Activated T-cell treated with anti-CD3 and anti-CD28 coated beads, Interleukin-2, amount 50 U/mL, for 72 hours (primary cell): ENCODE measurements at places on chromosomes 16 and 17. TPM values are rescaled to one million over a fixed set of nuclear protein-coding genes. Genes with fewer than 3 reads are reported as not detected.

GRCh38 chr17:78706271-78706915 is 75.7 kb downstream of the CYTH1 start:
- DNase-seq = no peak
- H3K4me1 ChIP-seq = peaks cover 55% of the 10 kb centered on the region
- no peak overlapping the region for H3K4me3 ChIP-seq
- H3K27ac ChIP-seq = no peak overlapping the region

GRCh38 chr17:72656130-72656763 is 436.2 kb downstream of the SLC39A11 start:
- no peaks in the 10 kb centered on the region for H3K4me1 ChIP-seq
- H3K4me3 ChIP-seq = no peak overlapping the region
- no peaks in the 10 kb centered on the region for H3K36me3 ChIP-seq

DNA sequence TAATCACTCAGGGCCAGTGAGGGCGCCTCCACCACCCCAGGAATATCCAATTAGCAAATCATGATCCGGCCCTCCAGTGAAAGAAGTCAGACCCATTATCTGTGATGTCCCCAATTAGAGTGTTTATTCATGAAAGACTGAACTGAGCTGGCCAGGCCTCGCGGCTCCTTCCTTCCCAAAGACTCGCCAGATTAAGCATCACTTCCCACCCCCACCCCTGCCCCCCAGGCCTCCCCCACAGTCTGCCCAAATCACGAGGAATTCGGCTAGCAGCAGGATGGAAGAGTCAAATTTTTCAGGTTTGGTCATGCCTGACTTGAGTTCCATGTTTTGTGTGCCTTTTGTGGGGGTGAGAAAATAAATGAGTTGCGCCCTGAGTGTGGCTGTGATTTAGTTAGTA is 298.4 kb upstream of the SALL1 start:
- no peak overlapping the region for H3K4me3 ChIP-seq
- no peaks in the 10 kb centered on the region for H3K27me3 ChIP-seq
- DNase-seq = no peak
- H3K36me3 ChIP-seq = no peaks in the 10 kb centered on the region

GRCh38 chr17:56521414-56522141 is 71.9 kb upstream of the NOG start:
- peaks cover 13% of the 10 kb centered on the region for H3K27me3 ChIP-seq
- H3K27ac ChIP-seq = no peak overlapping the region
- H3K36me3 ChIP-seq = no peaks in the 10 kb centered on the region
- no peak for DNase-seq
- no peak overlapping the region for H3K4me3 ChIP-seq
- H3K4me1 ChIP-seq = no peaks in the 10 kb centered on the region

- no peaks in the 10 kb centered on the region for H3K27me3 ChIP-seq
- H3K27ac ChIP-seq = no peak overlapping the region
These were observed 399.8 kb downstream of the SLC39A11 start for GRCh38 chr17:72692676-72693075.

DNA sequence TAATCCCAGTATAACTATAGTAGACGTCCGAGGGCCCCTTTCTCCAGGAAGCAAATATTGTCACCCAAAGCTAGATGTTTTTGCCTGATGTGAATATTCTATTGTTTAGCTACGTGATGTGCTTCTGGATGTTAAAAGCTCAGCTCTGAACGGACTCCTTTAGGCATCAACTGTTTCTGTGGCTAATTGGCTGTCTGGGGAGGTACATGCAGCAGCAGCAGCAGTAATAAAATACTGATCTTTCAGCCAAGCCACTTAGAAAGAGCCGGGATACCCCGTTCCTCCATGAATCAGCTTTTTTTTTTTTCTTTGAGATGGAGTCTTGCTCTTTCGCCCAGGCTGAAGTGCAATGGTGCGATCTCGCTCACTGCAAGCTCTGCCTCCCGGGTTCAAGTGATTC is 43.0 kb downstream of the TRARG1 start:
- no peaks in the 10 kb centered on the region for H3K36me3 ChIP-seq
- DNase-seq = no peak

DNA sequence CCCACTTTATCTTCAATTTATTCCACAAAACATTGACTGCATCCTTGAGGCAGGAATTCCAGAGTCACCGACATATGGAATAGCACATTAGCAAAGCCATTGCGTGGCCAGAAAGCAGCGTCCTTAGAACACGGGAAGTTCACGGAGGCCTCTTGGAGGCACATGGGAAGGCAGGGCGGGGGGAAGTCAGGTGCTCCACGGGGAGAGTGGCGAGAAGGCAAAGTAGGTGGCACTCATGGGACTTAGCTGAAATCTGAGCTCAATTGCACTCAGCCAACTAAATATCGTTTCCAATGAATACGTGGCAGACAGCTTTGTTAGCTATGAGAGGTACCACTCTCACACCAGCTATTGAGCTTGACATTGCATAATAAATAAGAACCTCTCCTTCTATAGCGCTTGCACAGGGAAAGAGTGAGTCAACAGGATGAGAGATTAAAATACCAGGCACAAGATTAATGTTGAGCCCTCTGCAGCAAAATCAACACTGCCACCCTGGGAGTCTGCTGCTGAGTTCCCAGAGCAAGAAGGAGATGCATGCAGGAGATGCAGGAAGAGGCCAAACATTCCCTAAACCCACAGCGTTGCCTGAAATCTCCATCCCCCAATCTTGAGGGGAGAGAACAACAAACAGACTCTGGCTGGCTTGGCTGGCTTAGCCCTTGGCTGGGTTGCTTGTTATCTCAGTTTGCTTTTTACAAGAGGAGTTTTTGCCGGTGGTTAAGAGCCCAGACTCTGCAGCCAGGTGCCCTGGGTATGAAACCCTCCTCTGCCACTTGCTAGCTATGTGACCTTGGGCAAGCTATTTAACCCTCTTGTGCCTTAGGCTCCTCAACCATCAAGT is 28.8 kb downstream of the ABCC12 start:
- no peak for DNase-seq
- no peak overlapping the region for H3K27ac ChIP-seq
- H3K4me3 ChIP-seq = no peak overlapping the region

- no peaks in the 10 kb centered on the region for H3K27me3 ChIP-seq
- peak overlapping the region; percentile 97 for H3K27ac ChIP-seq
- no peaks in the 10 kb centered on the region for H3K36me3 ChIP-seq
- H3K4me3 ChIP-seq = peak overlapping the region; percentile 72
- peaks cover 80% of the 10 kb centered on the region for H3K4me1 ChIP-seq
These were observed 779 bp upstream of the CCDC102A start for GRCh38 chr16:57537194-57537505.

DNA sequence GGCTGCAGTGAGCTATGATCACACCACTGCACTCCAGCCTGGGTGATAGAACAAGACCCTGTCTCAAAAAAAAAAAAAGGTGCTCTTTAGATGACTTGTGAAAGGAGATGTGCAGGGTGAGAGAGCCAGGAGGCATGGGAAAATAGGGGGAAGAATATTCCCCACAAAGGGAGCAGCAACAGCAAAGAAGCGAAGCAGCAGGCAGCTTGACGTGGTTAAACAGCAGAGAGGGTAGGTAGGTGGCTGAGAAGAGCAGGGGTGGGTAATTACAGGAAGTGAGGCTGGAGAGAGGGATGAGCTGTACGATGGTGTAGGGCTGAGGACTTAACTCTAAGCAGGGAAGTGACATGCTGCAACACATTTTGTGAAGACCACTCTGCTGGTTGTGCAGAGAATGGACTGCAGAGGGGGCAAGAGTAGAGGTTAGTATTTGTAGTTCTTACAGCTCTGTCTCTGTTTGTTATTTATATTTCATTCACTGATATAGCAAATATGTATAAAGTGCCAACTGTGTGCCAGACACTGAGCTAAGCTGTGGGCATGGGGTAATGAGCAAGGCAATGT is 1.6 kb downstream of the HEATR3 start:
- DNase-seq = peak; percentile 36
- H3K36me3 ChIP-seq = peaks cover 8% of the 10 kb centered on the region
- no peaks in the 10 kb centered on the region for H3K27me3 ChIP-seq
- peaks cover 48% of the 10 kb centered on the region for H3K4me1 ChIP-seq
- peak overlapping the region; percentile 87 for H3K4me3 ChIP-seq

The CHST4 gene
- not detected for total RNA-seq

The ZP2 gene
- total RNA-seq = not detected

The IRX3 gene
- 1.7 TPM for total RNA-seq

The TNK1 gene
- total RNA-seq = 6.5 TPM

The IL17C gene
- 0.41 TPM for total RNA-seq

The PPY gene
- not detected for total RNA-seq

The TP53TG3F gene
- not detected for total RNA-seq
